ENCODE measurements at places on chromosomes 7 and 10. TPM values are rescaled to one million over a fixed set of nuclear protein-coding genes. Genes with fewer than 3 reads are reported as not detected.

ANKRD22 gene
- total RNA-seq = not detected

FAM237B gene
- total RNA-seq = not detected

DBNL gene
- 89.1 TPM for total RNA-seq

JCAD gene
- 0.17 TPM for total RNA-seq

HOGA1 gene
- 0.17 TPM for total RNA-seq
